Epithelial cell of proximal tubule (primary cell): ENCODE measurements at places on chromosomes 6 and 20. TPM values are rescaled to one million over a fixed set of nuclear protein-coding genes. Genes with fewer than 3 reads are reported as not detected.

DNA sequence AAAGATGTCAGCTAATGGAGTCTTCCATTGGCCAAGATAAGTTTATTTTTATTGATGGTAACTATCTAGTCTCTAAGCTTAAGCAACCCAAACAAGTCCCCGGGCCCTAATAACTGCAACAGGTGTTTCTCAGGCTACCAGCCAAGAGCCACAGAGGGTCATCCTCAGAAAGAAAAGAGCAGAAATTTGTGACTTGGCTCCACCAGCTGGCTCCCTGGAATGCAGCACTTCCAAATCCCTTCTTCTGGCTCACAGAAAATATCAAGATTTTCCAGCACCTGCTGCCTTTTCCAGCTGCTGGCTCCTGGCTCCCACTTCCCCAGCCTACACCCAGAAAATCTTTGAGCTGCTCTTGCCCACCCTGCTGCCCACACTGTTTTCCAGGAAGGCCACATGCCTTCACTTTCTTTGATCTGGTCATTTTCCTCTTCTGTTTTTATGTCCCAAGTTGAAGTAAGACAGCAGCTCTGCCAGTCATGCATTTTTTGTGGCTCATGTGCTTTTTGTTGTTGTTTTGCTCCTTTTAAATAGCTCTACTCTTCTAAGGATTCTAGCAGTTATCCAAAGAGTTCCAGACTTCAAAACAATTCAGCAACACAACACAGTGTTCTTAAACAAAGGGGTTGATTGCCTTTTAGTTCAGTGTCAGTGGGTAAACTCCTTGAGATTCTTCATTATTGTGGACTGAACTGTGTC lies 151.0 kb upstream of the SMLR1 start:
- DNase-seq: no peak

- no peak for DNase-seq
Observed at GRCh38 chr6:25700761-25701160, 48.7 kb downstream of the SCGN start.

GRCh38 chr20:22939181-22939580 lies 95.9 kb upstream of the SSTR4 start:
- DNase-seq: no peak

The SLC22A2 gene
- total RNA-seq: not detected in 2 replicates

GRCh38 chr20:1920826-1921225 lies 25.6 kb downstream of the SIRPA start:
- peak; percentile 79 for DNase-seq

The IL17F gene
- not detected in 2 replicates for total RNA-seq

- no peak for DNase-seq
Observed at GRCh38 chr6:7042654-7043545, 64.9 kb upstream of the RREB1 start.

The NRM gene
- 20.4 and 22.5 TPM in 2 replicates for total RNA-seq

DNA sequence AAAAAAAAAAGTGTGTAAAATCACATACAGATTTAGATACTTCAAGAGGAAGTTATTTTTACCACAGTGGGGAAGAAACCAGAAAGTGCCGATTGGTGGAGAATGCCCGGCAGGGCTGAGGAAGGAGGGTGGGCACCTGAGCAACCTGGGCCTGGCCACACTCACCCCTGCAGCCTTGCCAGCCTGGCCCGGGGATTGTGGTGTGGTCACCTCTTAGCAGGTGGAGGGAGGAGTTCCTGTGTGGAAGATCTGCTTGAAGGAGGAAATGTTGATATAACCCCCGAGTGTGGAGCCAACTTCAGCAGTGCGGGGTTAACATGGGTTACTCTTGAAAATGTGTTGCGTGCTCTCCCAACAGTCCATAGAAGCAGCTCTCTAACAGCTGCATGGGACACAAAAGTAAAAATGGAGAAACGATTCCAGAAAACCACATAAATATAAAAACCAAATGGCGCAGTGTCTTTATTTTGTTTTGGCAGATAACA lies 14.7 kb downstream of the UST start:
- no peak for DNase-seq

The THEMIS gene
- total RNA-seq: not detected in 2 replicates

DNA sequence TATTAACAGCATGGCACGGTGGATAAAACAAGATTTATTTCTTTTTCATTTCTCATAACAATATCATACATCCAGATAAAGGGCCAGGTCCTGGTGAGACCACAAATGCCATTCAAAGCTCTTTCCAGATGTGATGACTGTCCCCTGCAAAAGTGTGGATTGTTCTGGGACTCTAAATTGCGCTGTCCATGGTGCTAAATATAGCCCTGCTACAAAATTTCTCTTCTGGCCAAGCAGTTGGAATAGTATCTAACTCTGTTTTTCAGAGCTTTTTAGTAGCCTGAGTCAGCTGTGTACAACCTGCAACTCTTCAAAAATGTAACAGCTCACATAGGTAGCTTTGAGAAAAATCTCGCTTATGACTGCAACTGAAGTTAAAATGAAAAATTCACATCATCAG lies 115.8 kb downstream of the MANEA start:
- no peak for DNase-seq

GRCh38 chr6:45132059-45132458 lies 196.1 kb upstream of the RUNX2 start:
- DNase-seq: no peak

The UNC5CL gene
- total RNA-seq: 0.58 and 2.2 TPM in 2 replicates

DNA sequence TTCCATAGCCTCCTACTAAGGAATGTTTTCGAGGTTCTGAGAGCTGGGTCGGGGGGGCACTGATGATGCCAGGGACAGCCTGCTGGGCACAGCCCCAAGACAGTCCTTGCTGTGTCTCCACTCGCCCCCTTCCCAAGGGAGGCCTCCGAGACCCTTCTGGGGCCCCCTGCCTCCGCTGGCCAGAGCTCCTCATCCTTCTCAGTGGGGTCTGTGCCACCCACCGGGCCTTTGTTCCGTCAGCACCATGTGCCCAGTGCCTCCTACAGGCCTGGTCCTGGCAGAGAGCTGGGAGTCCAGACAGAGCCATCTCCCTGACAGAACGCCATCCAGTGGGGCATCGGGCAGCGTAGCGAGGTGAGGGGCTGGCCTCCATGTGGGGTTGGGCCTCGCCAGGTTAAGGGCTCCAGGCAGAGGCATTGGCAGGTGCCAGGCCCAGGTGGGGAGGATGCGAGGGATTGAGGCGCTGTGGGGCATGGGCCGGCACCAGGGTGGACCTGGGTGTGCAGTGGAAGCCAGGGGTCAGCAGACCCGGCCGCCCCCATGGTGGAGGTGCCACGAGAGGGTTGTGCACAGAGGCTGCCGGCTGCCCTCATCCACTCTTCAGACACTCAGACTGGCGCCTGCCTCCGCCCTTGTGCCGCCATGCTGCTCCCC lies 13.3 kb downstream of the RBM38 start:
- DNase-seq: no peak

The GPLD1 gene
- 0.51 and 0.75 TPM in 2 replicates for total RNA-seq

GRCh38 chr20:18032977-18033892 lies 24.5 kb downstream of the OVOL2 start:
- no peak for DNase-seq

DNA sequence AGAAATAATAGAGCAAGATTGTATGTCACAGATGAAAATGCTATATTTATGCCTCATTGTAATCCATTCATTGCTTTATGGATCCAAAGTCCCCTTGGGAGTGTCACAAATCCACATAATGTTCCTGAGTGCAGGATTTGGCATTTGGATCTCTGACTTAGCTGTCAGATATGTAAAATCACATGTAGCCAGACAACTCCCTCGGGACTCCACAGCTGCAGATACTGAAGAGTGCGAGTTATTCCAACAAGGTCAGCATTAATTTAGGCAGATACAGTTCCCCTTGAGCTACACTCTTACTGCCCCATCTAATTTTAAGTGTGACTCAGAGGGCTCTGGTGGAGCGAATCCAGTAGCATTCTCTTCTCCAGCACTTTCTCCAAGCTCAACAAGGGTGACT lies 433.2 kb downstream of the CD83 start:
- DNase-seq: no peak

DNA sequence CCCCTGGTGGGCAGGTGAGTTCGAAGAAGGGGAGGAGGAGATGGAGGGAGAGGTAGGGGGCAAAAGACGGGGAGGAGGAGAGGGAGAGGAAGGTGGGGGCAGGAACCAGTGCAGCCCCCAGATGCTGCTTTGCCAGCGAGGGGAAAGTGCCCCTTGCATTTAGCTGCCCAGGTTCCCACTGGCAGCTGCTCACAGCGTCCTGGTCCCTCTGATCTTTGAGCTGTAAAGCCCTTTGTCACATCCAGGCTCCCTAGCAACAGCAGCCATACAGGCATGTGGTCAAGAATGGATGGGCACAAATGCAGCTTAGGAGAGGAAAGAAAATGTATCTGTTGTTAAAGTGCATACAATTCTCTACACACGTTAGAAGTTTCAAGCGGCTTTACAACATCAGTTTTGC lies 160.9 kb downstream of the CD83 start:
- DNase-seq: no peak

- DNase-seq: no peak
Observed at GRCh38 chr20:54389596-54390280, 85.7 kb upstream of the DOK5 start.

DNA sequence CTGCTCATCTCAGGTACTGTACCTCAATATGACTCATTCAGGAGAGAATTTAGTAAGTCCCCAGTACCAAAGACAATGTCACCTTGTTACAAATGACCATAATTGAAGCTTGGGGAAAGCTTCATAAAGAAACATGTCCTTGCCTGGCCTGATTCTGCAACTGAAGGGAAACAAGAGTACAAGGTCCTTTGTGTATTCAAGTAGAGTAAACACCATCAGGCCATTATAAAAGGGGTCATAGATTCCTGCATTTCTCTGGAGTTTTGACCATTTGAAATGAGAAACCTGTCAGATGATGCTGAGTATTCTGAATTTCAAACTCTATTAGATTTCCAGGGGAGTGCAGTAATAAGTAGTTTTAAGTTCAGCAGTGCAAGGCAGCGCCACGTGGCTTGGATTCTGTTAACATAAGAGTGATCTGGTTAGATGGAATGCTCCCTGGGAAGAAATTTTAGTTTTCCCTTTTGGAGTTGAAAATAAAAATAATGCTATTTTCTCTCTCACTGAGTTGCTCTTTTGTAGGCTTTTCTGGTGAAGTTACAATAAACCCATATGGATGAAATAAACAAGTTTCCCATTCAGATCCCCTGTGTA lies 1054.3 kb downstream of the EPHA7 start:
- no peak for DNase-seq

The CRISP3 gene
- total RNA-seq: not detected in 2 replicates

The TTK gene
- total RNA-seq: 41.5 and 44.7 TPM in 2 replicates

DNA sequence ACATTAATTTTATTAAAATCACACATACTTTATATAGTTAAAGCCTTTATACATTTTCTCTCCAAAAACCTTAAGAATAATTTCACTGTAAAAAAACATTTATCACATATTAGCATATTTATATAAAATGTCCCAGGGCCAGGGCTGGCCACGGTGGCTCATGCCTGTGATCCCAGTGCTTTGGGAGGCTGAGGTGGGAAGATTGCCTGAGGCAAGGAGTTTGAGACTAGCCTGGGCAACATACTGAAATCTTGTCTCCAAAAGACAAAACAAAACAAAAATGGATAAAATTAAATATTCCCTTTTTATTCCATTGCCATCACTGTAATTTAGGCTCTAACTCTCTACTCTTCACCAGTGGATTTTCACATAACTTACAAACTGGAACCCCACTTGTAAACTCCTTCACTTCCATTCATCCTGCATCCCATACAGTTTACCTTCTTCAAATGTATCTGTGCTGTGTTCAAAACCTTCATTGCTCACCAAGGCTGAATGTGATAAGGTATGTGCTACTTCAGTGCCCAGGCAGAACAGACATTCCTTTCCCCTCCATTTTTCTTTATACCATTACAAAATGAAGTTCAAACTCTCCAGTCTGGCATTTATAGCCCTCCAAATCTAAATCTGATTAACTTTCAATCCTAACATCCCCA lies 42.9 kb upstream of the PIM1 start:
- no peak for DNase-seq

DNA sequence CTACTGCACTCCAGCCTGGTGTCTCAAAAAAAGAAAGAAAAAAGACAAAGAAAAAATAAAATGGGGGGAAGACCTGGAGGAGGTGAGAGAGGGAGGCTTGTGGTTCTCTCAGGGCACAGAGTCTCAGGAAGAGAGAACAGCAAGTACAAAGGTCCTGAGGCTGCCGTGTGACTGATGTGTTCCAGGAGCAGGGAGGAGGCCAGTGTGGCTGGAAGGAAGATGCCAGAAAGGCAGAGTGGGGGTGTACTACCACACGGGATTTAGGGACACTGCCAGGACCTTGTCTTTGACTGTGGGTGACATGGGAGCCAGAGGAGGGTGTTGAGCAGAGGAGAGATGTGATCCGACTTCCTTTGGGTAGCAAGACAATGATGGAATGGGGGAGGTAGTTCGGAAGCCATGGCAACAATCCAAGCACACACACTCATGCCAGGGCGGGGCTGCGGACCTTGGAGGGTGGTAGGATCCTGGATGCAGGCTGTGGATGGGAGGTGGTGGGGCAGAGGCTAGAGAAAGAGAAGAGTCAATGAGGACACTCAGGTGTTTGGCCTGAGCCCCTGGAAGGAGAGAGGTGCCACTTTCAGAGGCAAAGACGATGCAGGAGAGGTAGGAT lies 136.4 kb upstream of the PTPN1 start:
- DNase-seq: no peak

The SLC22A7 gene
- not detected in 2 replicates for total RNA-seq

The IP6K3 gene
- total RNA-seq: 0.40 and 0.65 TPM in 2 replicates

DNA sequence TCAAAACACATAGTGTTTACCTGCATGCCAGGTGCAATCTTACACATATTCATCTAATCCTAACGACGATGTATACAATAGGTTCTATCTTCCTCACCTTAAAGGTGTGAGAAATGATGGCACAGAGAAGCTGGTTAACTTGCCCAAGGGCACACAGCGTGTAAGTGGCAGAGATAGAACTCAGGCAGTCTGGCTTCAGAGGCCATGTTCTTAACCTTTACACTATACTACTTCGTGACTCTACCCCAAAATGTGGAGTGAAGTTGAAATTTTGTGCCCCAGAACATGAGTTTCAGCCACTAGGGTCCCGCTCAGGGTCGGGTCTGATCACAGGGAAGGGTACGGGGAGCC lies 584 bp downstream of the VPS52 start:
- no peak for DNase-seq

The F13A1 gene
- 5.4 TPM in 1 of 2 replicates, not detected in the other for total RNA-seq

DNA sequence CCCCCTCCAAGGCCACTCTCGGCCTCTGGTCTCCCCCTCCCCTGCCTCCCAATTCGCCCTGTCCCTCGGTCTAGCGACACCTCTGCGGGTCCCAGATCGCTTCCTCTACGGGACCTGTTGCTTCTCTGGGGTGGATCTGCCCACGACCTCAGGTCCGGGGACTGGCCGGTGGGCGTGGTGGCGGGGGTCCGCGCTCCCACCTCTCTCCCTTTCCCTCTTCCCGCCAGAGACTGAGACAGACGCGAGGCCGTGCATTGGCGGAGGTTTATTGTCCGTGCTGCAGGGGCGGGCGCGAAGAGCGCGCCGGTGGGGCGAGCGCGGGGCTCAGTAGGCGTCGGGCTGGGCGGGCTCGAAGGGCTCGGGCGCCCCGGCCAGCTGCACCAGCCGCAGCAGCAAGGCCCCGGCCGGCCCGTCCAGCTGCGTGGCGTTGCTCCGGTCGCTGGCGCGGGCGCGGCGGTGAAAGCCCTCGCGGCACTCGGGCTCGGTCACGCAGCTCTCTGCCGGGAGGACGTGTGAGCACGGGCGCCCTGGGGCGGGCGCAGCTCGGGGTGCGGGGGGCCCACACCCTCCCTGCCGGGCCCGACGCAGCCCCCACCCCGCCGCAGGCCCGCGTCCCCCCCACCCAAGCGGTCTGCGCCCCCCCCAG lies 2.1 kb downstream of the AVP start:
- DNase-seq: no peak
